ENCODE measurements at places on chromosomes 6 and 20.
A peak's percentile ranks its signal among the peaks of the same experiment; 100 is the strongest.

- DNase-seq, result no peak
These were observed 73.8 kb upstream of the CD2AP start for GRCh38 chr6:47403801-47404200.

- DNase-seq, result no peak
These were observed 64.5 kb upstream of the HIVEP1 start for GRCh38 chr6:11947575-11947974.

DNA sequence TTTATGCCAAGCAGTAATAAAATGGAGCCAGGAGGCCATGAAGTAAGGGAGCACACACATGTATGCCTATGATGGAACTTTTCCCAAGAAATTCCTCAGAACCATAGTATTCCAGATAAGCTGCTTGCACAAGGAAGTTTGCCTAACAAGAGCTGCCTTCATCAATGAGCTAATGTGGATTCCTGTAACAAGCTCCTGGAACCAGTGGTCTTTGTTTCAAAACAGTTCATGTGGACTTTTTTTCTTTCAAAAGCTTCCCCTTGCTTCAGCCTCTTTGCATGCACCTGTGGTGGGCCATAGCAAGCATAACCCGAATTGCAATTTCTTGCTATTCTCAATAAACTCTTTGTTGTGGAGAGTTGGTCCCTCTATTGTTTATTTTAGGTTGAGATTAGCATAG, 359.6 kb downstream of the UTRN start:
- no peak for DNase-seq

GRCh38 chr6:107491138-107491609, 1.3 kb downstream of the SOBP start:
- no peak for DNase-seq

DNA sequence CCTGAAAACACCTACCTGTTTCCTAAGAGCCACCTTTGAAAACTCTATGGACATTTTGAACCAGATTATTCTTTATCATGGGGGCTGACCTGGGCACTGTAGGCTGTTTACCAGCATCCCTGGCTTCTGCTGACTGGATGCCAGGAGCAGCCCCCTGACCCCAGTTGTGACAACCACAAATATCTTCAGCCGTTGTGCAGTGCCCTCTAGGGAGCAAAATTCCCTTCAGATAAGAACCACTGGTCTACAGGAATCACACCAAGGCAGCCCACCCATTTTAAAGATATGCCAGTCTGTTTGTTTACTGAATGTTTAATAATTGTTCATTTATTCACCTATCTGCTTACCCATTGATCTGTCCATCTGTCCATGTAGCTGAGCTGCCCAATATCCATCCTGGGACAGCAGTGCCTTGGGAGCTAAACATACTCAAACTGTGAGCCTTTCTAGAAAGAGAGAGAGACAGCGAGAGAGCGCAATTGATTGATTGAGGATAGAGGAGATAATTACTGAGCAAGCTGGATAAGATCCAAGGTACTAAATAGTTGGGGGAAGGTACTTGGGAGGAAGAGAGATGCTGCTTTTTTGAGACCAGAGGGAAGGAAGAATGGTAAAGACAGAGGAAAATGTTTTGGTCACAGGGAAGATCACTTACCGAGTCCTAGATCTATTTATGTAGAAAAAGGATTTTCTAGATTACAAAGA, 276.8 kb downstream of the NRN1 start:
- DNase-seq, result no peak

- no peak for DNase-seq
These were observed 115.7 kb downstream of the MBOAT1 start for GRCh38 chr6:20096536-20096935.

DNA sequence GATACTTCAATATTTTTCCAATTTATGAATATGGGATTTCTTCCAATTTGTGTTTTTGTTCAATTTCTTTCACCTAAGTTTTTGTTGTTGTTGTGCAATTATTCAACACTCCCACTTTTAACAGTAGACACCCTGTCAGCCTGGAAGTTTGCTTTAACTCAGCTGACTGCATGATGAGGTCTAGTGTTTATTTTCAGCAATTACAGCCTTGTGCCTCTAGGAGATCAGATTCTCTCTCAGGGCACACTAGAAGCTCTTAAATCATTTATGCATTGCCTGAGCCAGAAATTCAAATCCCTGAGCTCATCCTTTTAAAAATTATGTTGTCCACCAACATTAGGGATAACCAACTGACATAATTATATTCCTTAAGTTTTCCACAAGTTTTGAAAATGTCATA, 85.7 kb downstream of the MRAP2 start:
- no peak for DNase-seq

- DNase-seq, result no peak
These were observed 39.2 kb downstream of the SRSF3 start for GRCh38 chr6:36633370-36633769.

DNA sequence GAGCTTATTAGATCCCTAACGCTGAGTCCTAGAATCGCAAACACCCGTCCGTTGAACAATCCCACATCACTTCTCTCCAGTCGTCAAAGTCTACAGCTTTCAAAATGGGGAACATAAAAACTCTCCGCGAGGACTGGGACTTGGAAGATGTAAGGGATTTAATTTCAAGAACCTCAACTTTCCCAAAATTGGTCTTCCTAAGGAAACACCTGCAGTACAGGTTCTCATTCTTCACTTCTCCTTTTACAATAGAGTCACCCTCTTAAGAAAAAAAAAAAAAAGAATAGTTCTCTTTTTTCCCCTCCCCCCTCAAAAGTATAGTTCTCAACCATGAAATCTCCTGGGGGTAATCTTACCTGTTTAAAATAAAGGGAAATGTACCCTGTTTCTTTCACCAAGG, 6.6 kb upstream of the ZBTB22 start:
- DNase-seq, result no peak

DNA sequence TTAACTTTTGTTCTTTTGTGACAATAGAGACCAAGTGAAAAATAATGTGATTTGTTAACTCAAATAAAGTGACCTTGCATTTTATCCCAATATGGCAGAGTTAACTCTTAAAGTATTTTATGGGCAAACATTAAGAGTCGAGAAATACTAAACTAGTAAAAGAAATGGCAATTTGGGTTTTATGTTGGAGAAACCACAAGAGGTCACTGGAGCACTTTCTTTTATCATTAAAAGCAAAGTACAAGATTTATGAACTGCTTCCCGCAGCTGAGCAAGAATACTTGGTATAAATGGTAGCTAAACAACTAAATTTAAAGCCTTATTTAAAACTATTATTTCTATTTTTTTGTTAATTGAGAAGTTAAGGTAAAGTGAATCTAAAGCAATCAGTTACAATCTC, 33.5 kb upstream of the MCM9 start:
- peak; percentile 1 for DNase-seq

- DNase-seq, result no peak
These were observed 49.9 kb downstream of the VEGFA start for GRCh38 chr6:43819958-43820357.

GRCh38 chr6:110491644-110492317, 15.4 kb upstream of the SLC22A16 start:
- DNase-seq, result peak; percentile 39

GRCh38 chr6:110999634-111000270, 17.9 kb downstream of the RPF2 start:
- no peak for DNase-seq

DNA sequence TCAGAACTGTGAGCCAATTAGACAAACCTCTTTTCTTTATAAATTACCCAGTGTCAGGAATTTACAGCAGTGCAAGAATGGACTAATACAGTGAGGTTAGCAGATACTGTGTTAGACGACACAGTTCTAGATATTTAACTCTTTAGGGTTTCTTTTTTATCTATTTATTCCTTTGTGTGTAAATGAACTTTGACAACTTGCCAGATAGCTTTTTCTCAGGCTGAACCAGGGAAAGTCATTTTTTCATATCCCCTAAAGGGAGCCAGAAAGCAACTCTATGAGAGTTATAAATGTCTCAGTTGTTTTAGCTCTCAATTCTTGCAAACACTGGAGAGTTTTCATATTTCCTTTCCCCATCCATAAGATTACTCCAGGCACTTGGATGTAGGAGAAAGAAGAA, 277.3 kb downstream of the PHF3 start:
- no peak for DNase-seq

- no peak for DNase-seq
These were observed 221.4 kb downstream of the CDKAL1 start for GRCh38 chr6:20755631-20756030.

GRCh38 chr6:90216072-90216977, 80.3 kb downstream of the BACH2 start:
- DNase-seq, result no peak

GRCh38 chr20:49742948-49743347, 29.3 kb upstream of the B4GALT5 start:
- no peak for DNase-seq

GRCh38 chr6:28311139-28311823, 24.7 kb downstream of the ZSCAN31 start:
- no peak for DNase-seq

DNA sequence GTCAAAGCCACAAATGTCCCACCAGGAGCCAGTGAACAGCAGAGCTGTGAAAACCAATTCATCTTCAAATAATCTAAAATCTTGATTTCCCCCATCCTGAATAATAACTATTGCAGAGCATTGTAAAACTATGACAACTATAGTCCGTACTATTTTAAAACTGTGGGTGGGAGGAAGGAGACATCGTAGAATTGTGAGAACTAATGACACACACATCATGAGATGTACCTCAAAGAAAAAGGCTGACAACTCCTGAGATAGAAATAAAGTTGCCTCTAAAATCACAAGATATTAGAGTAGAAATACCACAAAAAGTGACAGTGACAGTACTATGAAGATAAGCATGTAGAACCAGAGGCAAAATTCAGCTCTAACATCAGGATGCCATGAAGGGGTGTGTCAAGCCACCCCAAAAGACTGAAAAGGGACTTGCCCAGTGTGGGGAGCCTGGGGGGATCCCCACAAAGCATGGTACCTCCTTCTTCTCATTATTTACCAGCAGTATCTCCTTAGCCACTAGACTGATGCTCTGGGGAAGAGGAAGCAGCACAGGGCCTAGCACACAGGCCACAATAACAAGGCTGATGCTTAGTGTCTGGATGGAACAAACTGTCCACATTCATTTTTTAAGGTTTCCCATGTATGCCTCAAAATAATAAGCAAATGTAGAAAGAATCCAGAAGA, 13.4 kb downstream of the NAPB start:
- no peak for DNase-seq

DNA sequence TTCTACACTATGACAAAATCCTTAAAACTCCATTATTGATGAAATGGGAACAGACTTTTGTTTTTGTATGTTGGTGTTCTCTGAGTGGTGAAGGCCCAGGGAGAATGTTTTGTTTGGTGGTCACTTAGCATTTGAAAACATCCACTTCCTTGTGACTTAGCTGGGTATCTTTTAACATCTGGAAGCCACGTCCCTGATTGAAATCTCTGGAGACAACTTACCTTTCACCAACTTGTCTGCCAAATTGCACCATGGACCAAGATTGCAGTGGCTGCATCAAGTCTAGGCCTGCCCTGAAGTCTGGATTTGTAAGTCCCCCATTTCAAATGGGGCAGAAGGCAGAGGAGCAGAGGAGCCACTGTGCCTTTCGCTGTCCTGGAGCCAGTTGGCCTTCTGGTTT, 534 bp upstream of the EFCAB8 start:
- no peak for DNase-seq

GRCh38 chr6:163635731-163636364, 221.3 kb downstream of the QKI start:
- DNase-seq, result no peak

DNA sequence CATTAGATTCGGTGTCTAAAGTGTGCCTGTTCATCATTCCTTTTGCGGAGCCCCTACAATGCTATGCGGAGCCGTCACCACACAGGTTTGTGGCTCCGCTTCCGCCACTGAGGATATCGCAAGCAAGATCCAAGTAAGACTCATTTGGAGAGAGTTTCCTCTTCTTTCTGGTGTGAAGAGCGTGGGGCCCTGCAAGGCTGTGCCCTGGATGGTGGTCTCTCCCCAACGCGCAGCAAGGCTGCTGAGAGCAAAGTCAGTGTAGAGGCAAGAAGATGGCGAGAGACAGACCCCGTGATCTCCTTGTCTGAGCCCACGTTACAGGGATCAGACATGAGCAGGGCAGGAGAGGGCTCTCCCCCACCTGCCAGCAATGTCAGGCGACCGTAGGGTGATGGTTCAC, 96.3 kb upstream of the AFDN start:
- no peak for DNase-seq

GRCh38 chr6:14305624-14306023, 188.1 kb downstream of the CD83 start:
- no peak for DNase-seq

DNA sequence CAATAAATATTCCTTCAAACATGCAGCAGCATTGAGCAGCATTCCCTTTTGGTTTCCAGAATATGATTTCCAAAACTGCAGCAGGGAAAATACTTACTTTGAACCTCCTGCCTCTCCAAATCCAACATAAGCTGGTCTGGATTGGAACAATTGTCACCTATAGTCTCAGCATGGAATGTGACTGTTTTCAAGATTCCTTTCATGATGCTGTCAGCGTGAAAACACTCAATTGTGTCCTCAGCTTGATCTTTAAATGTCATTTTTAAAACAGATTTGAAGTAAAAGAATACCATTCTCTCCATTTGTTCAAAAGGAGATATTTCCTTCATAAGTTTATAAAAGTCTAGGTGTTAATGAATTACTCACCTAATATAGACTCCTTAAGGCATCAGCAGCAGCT, 993.9 kb downstream of the EYS start:
- no peak for DNase-seq

GRCh38 chr6:63516186-63516944, 55.9 kb upstream of the LOC128125822 start:
- no peak for DNase-seq

DNA sequence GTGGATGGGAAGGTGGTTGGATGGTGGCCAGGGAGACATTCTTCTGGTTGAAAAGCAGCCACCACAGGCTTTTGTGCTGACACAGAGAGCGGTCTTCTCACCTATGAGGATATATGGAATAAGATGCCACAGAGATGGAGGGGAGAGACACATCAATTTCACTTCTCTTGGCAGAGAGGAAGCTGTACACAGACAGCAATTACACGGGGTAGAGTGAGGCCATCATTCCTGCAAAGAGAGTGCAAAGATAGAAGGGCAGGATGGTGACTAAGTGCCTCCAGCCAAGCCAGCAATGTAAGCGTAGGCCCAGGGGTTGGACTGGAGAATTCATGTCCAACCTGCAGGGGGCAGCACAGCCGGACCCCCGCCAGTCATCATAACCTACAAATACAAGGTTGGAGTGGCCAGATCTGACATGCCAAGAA, 56.4 kb downstream of the NRN1 start:
- DNase-seq, result no peak

GRCh38 chr6:2055143-2055542, 190.3 kb downstream of the GMDS start:
- no peak for DNase-seq

- DNase-seq, result no peak
These were observed 108.6 kb upstream of the DOK5 start for GRCh38 chr20:54366669-54367344.
